ENCODE measurements at places on chromosomes 11 and 22.

GRCh38 chr22:42344361-42344905, 74.0 kb upstream of the TCF20 start:
- DNase-seq = no peak

DNA sequence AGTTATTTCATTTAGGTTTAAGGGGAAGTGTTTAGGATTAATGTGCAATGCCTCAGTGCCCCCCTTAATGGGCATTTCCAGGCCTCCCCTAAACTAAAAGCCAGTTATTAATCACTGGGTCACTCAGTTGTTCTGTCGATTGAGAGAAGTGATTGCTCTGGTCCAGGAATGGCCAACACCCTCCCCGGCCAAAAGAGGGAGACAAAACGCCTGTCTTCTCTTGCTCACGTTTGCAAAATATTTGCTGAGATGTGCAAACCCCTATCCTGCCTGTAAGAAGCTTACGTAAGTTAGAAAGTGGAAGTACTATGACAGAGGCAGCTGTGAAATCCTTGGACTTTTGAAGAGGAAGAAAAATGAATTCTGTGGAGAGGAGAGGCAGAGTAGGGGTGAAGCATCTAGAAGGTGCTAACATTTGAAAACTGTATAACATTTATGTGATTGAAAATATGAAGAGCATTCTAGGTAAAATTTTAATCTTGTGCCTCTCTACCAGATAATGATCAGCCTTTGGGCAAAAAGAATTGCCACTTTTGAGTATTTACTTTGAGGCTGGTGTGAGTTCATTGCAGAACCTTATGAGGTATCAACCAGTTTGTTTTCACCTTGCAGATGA, 37.7 kb downstream of the NTM start:
- DNase-seq = no peak

- no peak for DNase-seq
Observed at GRCh38 chr22:44341431-44342346, 28.9 kb upstream of the SHISAL1 start.

DNA sequence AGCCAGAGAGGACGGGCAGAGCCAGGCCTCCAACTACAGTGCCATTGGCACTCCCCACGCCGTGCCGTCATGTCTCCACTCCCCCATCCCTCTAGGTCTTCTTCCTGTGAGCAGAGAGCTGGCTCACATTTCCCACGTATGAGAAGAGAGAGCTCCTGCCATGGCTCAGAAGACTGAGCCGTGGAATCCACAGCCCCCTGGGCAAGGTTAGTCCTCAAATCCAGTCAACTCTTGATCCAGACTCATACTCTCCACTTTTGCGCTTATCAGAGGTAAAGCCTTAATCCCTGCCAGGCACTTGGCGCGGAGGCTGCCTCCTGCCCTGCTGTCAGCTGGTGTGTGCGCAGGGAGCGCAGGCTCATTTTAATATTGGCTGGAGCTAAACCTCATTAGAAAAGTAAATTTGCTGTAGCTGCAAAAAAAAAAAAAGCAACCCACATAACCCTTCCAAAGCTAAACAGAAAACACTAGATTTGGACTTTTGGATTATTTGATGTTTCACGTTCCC, 4.7 kb downstream of the B3GAT1 start:
- no peak for DNase-seq

DNA sequence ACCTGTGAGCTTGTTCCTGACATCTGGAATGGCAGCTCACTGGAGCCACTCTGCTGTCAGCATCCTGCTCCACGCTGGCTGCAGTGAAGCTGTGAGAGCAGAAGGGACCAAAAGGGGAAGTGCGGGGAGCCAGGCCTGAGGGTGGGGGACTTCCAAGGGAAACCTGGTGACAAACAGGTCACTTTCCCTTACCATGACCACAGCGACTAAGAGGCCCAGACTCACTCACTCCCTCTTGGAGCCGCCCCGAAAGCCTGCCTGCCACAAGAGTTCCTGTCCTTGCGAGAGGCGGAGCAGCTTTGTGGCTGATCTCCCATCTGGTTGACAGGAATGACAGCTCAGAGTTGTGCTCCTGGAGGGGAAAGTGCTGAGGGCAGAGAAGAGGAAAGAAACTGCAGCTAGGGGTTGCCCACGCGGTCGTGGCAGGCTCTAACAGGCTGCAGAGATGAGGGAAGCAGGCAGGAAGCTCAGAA, 183.8 kb upstream of the NTM start:
- DNase-seq = peak; percentile 1

DNA sequence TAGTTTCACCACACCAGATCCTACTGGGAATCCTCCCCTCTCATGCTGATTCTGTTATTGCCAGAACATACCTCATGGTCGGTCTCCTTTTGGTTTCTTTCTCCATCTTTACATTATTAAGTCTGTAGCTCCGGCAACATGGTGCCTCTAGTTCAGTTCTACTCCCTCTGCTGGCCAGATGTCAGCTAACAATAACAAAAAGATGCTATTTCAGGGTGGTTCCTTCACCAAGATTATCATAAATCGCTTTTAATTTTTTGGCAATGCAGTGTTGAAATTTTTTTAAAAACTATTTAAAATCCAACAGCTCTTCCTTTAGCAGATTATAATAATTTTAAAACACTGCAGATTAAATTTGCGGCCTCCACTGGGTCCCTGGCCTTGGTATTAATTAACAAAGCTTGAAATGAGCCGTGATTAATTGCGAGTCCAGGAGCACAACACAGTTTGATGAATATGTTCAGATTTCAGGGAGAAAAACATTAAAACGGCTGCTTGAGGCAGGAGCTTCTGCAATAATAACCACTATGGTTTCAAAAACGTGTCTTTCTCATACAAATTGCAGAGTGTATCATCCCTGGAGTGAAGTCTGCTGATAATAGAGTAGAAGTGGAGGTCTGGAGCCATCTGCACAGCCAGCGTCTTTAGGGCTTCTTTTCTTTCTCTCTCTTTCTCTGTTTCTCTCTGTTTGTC, 492.9 kb upstream of the KIRREL3 start:
- DNase-seq = no peak

DNA sequence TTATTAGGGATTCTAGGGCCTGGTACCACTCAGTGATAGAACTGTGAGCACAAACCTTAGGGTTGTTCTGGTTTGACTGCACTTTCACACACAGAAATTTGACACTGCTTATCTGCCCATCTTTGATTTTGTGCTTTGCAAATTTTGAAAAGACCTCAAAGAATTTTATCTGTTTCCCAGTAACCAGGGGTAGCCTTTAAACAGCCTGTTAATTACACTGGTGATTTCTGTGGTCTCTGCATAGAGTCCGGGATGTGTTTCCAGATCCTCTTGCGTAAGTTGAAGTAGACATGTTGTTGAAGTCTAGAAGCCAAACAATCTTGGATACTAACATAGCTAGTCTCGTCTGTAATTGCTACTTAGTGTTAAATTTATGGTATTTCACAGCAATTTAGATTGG, 75.3 kb downstream of the C22orf31 start:
- no peak for DNase-seq

GRCh38 chr11:20261526-20261925, 101.3 kb upstream of the DBX1 start:
- DNase-seq = no peak

DNA sequence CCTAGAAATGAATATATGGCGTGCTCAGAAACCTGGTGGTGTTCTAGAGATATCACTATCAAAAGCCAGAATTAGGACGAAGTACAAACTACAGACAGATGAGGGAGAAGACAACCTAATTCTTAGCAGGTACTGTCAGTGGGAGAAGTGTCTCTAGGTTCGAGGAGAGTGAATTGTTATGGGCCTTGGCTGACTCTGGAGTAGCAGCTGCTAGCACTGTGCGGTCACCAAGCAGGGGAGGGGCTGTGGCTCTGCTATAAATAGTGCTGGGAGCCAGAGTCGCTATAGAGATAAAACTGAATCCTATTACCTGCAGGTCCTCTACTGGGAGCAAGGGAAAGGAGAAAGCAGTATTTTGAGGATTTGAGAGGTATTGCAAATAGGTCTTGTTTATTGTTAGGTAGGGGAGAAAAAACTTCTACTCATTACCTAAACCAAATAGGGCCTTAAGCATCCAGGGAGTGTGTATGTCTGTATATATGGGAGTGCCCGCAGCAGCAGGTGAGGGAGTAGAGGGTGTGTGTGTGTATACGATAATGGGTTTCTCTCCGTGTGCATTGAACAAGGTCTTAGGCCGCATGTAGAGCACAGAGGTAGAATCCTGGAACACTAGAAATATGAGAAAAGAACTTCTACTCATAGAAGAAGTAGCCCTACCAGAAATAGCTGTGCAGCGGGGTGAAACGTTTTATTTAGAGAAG, 2.2 kb downstream of the MADD start:
- DNase-seq = no peak

GRCh38 chr11:132050577-132051165, 680.3 kb downstream of the NTM start:
- no peak for DNase-seq

GRCh38 chr11:30585892-30586250, 282 bp downstream of the MPPED2 start:
- DNase-seq = no peak

- DNase-seq = no peak
Observed at GRCh38 chr11:101913656-101914055, 1.2 kb upstream of the CEP126 start.

GRCh38 chr11:95895815-95896214, 28.1 kb downstream of the MTMR2 start:
- DNase-seq = no peak

GRCh38 chr11:20213790-20214189, 53.5 kb upstream of the DBX1 start:
- no peak for DNase-seq

GRCh38 chr11:76074148-76075095, 131.9 kb downstream of the WNT11 start:
- no peak for DNase-seq

DNA sequence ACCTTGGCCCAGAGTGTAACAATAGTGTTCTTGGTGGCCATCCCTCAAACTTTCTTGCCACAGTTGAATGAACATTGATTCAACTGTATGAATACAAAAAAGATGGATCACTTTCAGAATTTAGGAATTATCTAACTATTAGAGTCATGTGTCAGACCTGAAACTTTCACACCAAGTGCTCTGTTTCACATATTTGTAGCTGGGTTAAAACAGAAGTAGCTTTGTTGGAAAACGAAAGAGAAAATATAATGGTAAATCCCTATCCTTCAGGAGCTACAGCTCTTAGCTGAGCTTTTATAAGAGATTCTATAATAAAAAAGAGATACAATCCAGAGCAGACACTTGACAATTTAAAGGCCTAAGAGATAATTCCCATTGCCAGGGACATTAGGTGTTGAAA, 719.3 kb downstream of the JRKL start:
- no peak for DNase-seq

DNA sequence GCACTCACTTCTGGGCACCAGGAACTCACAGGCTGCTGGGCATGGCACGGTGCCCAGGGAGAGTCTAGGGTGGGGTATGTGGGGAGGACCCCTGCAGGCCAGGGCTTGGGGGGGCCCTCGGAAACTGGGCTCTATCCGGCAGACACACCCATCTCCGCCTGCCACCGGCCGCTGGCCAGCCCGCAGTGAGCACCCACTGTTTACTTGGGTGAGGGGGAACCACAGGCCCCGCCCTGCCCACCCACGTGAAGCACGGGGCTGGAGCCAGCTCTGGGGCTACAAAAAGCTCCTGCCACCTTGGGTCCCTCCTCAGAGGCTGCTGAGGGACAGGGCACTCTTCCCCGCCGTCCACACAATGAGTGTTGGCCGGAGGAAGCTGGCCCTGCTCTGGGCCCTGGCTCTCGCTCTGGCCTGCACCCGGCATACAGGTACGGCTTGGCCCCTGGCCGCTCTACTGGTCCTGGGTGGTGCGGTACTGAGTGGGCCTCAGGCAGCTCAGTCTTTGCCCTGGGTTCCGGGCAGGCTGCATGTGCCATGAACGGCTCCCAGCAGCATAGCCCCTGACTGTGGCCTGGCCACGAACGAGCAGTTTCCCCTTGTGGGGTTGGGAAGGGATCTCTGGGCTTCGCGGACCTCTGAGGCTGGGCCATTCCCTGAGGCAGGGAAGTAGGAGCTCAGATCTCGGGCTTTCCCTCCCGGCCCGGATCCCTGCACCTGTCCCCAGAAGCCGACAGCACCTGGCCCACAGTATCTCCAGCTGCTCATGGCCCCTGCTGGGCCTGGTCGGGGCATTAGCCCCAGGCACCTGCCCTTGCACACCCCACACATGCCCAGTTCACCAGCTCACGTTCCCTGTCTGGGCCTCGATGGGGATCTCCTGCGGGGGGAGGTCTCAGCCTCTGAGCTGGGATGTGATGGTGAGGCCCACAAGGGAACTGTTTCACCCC, at the start of gene MUC5AC:
MUC5AC (plus strand) TSS at position 309 of the 947 bp plus-strand sequence; CDS start at position 356, 47 bp downstream.
- DNase-seq = no peak

GRCh38 chr11:36775130-36775529, 177.1 kb upstream of the RAG2 start:
- no peak for DNase-seq

DNA sequence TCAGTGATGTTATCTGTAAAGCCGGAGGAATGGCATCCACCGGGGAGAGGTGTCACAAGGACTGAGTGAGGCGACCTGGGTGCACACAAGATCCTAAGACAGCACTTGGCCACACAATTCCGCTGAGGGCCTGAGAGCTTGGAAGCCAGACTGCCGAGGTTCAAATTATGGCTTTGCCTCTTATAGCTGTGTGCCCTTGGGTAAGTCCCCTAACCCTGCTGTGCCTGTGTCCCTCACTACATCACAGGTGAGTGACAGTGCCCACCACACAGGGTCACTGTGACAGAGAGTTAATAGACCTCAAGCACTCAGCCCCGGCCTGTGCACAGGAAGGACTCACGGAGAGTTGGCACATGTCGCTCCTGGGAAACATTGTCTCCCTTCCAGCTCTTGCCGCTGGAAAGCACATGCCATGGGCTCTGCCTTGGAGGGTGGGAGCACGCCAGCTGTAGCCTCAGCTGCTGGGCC, 592 bp downstream of the RHOD start:
- DNase-seq = no peak

DNA sequence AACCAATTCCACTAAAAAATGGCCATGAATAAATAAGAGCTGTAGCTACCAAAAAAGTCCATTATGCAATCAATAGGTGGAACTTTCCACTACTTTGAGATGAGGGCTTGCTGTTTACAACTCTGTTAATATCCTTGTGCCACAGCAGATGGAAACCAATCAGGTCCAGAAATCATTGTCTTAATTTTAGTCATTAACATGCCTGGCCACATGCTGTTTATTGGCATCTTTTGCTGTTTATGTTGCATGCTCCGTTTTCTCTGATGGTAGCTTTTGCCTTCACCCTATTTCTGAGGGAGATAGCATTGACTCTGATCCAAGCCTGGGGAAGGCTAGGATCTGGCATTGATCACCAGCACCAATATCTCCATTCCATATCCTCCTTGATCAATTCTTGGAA, 192.9 kb upstream of the SEZ6L start:
- DNase-seq = no peak

DNA sequence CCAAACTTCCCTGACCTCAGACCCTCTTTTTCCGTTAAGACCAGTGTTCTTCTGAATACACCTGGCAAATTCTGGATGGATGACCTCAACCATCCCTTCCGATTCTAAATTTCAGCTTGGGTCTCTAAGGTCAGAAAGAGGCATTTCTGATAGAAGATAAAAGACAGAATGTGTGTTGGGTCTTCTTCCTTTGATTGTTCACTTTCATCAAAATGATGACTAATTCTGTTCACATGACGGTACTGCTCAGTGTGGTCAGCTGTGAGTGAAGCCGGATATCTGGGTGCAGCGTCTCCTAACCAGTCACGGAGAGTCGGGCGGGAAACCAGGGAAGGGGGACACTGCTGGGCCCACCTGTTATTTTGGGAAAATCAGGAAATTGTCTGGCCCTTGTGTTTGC, 151.6 kb upstream of the NAV2 start:
- DNase-seq = no peak

GRCh38 chr11:35029979-35030682, 108.8 kb upstream of the CD44 start:
- DNase-seq = peak; percentile 44
